ENCODE measurements at places on chromosomes 13 and 19.

GRCh38 chr13:45120967-45121831 is 889 bp downstream of the GTF2F2 start:
- DNase-seq: peak; percentile 17

- DNase-seq: no peak
These were observed 177.8 kb downstream of the USP12 start for GRCh38 chr13:26993780-26994179.

DNA sequence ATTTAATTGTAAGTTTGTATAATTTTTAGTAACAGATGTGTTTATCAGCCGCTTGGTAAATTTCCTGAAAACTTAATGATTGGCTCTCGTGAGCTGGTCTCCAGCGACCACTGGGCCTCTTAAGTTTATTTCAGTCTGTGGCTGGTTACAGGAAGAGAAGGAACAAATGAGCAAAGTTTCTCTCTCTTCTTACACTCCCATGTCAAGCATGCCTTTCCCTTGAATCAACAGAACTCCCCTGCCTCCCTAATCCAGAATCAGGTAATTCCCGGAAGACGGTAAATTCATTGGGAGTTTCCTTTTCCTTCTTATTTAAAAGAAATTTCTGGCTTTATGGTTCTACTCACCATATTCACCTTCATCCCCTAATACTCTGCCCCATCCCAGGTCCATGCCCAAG is 52.5 kb upstream of the POMP start:
- DNase-seq: no peak

GRCh38 chr19:8615024-8615423 is 4.5 kb upstream of the ADAMTS10 start:
- DNase-seq: no peak

- no peak for DNase-seq
These were observed 10.8 kb upstream of the C19orf33 start for GRCh38 chr19:38293281-38293680.

GRCh38 chr13:30042891-30043630 is 192.6 kb upstream of the UBL3 start:
- DNase-seq: no peak

GRCh38 chr13:110911880-110912279 is 3.0 kb downstream of the ANKRD10 start:
- no peak for DNase-seq

GRCh38 chr13:29489650-29490560 is 105.6 kb downstream of the SLC7A1 start:
- no peak for DNase-seq

GRCh38 chr19:494171-495080 is 1.9 kb upstream of the MADCAM1 start:
- no peak for DNase-seq

- no peak for DNase-seq
These were observed 389.5 kb downstream of the PCDH9 start for GRCh38 chr13:66840621-66841020.

DNA sequence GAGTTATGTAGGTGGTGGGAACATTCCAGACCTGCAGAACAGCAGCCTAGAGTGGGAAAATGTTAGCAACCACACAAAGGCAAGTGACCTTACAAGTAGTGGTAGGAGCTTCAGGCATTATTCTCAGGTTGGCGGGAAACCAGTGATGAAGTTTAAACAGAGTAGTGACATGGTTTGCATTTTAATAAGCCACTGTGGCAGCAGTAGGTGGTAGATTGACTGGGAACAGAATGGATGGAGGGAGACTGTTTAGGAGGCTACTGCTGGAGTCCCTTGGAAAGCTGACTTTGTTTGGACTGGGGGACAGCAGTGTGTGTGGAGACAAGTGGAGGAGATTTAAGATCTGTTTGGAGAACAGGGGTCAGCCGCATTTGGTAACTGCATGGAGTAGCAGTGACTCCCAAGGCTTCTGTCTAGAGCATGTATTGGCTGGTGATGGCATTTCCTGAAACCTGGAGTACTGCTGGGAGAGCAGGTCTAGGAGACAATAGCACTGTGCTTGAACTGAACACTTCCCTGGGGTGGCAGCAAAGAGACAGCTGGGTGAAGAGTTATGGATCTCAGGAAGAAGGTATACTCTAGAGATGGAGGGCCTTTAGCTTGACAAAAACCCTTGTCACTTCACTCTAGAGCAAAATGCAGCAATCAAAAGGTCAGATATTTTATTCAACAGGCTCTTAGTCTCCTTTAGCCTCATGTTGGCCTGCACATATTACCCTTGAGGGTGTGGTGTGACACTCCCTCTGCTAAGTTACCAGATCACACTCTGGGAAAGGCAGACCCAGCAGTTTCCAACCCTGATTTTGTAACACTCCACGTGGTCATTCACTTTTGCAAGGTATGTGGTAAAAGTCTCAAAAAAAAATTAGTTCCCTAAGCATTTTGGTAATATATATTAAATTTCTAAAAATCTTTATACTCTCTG is 70.3 kb downstream of the DHRS12 start:
- DNase-seq: no peak

All from CD4-positive, alpha-beta T cell treated with Interleukin-10 for 1 hour (primary cell).